ENCODE measurements at places on chromosomes 13 and 19.

DNA sequence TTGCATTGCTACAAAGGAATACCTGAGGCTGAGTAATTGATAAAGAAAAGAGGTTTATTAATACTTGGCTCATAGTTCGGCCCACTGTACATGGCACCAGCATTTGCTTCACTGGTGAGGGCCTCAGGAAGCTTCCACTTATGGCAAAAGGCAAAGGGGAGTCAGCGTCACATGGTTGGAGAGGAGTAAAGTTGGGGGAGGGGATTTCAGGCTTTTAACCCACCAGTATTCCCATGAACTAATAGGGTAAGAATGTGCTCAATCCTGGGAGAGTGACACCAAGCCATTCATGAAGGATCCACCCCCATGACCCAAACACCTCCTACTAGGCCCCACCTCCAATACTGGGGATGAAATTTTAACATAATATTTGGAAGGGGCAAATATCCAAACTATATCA lies 82.5 kb upstream of the MYCBP2 start:
- DNase-seq, result no peak

DNA sequence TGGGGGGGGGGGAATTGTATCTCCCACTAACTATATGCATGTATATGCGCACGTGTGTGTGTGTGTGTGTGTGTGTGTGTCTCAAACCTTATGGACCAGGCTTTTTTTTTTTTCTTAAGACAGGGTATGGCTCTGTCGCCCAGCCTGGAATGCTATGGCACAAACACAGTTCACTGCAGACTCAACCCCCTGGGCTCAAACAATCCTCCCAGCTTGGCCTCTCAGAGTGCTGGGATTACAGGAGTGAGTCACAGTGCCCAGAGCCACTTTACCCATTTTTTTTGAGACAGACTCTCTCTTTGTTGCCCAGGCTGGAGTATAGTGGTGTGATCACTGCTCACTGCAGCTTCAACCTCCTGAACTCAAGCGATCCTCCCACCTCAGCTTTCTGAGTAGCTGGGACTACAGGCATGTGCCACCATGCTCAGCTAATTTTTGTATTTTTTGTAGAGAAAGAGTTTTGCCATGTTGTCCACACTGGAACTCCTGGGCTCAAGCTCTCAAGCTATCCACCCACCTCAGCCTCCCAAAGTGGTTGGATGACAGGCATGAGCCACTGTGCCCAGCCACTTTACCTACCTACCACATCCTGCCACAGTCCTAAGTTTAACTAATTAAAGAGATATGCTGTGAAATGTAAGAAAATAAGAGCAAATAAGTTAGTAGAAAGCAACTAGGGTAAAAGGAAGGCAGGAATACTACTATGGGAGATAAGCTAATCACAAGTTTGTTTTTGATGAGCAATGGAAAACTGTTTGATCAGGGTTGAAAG lies 2.4 kb downstream of the ZMYM5 start:
- no peak for DNase-seq

- DNase-seq, result no peak
Measured at GRCh38 chr19:33000510-33000909, 28.5 kb downstream of the FAAP24 start.

- DNase-seq, result no peak
Measured at GRCh38 chr13:41056194-41056593, 5.1 kb upstream of the WBP4 start.

GRCh38 chr19:41327576-41328156 lies 17.7 kb downstream of the CCDC97 start:
- peak; percentile 58 for DNase-seq
